ENCODE measurements at places on chromosomes 4 and X.

GRCh38 chr4:96146686-96147085, 306.8 kb downstream of the PDHA2 start:
- no peak for DNase-seq

DNA sequence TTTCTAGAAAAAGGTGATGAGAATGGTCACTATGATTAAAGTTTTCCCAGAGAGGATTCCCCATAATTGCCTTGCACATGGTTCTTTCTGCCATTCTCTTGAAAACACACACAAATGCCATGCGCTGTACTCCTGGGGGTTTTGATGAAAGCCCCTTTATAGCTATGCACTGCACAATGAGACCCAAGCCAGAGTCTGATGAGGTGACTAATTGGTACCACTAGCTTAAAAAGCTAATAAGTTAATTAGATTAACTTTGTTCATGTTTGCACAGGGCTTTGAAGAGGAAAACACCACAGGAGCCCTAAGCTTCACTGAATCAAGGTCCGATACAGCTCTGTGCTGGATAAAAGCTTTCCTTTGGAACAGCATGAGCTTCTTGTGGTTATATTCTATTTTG, 132.2 kb downstream of the NKX6-1 start:
- no peak for DNase-seq

DNA sequence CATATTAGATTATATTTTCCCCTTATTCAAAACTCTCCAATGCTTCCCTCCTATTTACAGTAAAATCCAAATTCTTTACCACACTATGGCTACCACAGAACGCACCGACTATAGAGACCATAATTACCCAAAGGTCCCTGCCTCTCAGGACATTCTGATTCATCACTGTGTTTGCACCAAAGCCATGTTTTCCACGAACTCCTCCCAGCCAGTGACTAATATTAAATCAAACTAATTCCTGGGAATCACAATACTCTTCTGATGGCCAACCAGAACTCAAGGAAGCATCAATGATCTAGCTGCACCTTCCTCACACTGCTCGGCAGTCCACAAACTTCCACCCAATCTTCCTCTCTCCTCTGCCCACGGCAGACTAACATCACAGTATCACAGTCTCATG, 24.2 kb upstream of the EDNRA start:
- DNase-seq: no peak

DNA sequence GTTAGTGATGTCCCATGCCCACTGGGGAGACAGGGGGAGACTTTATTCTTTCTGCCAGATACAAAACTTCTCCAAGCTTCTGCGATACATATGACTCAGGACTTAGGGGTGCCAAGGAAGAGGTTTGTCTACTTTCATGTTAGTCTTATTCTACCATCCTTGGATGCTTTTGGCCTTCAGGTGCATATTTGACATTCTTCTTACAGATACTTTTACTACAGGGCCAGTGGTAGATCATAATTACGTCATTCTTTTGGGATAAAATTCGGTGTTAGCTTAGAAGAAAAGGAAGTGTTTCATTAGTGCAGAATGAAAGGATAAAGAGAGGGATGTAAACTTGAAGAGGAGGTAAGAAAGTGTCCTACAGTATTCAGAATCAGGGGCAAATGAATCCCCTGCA, 245.2 kb downstream of the THOC2 start:
- DNase-seq: no peak

DNA sequence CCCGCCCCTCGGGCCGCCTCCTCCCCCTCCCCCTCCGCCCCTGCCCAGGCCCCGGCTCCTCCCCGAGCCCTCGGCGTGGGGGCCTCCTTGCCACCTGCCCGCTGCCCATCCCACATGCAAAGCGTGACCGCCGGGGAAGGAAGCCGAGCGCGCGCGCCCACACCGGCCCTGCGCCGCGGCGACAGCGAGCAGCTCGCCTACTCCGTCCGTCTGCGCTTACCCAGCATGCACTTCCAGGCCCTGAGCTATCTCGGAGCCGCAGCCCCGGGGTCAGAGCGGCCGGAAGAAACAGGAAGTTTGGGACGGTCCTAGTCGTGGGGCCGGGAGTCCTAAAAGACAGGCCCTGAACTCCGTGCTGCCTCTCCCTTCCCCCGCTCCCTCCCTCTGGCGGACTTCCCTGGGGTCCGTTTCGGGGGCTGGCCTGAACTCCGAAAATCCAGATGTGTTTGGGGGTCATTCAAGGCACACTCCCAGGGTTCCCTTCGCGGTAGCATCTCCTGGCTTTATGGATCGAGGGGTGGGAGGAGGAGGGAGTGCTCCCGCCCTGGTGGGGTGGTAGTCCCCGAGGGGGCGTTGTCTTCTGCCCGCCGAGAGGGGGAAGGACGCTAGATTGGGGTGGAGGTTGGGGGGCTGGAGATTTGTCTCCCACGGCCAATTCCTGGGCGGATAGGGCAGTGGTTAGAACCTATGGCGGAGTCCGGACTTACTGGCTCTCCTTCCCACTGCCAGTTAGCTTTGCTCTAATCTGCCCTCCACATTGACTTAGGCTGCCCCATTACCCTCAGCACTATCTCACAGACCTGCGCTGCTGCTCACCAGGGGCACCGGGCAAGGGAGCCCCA, 25.0 kb upstream of the BCORL1 start:
- DNase-seq: peak; percentile 49

DNA sequence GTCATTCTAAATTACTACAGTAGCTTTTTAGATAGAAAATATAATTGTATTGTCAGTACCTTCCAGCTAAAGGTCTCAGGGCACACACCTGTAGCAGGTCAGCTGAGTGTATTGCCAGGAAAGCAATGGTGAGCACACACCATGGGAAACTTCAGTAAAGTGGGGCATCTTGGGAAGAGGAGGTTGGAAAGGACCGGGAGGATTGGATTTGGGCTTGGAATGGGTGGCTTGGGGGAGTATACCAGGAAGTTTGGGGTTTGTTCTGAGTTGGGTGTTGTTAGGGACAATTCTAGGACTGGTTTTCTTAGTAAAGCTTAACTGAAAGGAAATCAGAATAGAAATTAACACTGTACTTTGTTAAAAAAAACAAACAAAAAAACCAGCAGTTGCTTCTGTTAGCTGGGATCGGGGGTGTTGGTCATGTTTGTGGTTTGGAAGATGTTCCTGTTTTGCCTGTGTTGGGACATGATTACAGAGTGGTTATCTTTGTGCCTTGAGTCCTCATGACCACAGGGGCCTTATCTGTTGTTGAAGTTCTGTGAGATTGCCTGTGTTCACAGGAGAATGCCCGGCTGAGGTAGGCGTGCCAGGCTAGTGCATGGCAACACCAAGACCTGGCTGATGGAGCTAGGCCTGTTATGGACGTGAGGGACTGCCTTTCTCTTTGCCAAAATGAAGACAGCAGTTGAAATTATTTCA, 35.1 kb downstream of the PRIMPOL start:
- DNase-seq: no peak

GRCh38 chr4:38672397-38673129, 8.6 kb downstream of the KLF3 start:
- DNase-seq: no peak

- DNase-seq: peak; percentile 19
These were observed 4.1 kb downstream of the IL9R start for GRCh38 chrX:156001667-156002021.

GRCh38 chrX:30228526-30228925, 1.9 kb upstream of the MAGEB3 start:
- no peak for DNase-seq

GRCh38 chr4:95255396-95256107, 293.2 kb downstream of the UNC5C start:
- no peak for DNase-seq

Measured in CD4-positive, alpha-beta T cell treated with Interleukin-17A for 4 hours (primary cell).